KG1 (cell line): ENCODE measurements at places on chromosomes 3 and 15.

GRCh38 chr15:66720206-66721010 is 18.4 kb downstream of the SMAD6 start:
- DNase-seq: no peak

DNA sequence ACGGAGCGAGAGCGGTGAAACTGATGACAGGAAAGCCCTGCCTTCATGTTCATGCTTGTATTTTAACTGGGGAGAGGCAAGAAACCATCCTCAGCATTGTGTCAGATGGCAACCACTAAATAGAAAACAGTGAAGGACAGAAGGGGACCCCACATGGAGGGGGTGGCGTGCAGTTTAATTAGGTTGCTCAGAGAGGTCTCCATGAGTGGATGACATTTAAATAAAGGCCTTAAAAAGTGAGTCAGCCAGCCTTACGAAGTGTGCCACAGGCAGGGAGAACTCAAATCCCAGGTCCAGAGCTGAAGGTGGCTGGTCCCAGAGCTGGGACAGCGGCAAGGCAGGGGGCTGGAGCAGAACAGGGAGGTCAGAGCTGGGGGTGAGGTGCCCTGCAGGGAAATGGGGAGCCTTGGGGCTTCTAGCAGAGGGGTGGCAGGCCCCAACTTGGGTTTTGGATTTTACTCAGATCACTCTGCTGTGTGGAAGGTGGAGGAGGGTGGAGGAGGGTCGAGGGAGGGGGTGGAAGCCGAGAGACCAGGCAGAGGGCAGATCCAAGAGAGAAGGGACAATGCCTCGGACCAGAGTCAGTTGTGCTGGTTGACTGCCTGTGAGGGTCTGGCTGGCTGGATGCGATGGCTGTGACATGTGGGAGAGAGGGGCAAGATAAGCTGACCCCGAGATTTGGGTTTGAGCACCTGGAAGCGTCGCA is 73.7 kb downstream of the KLF13 start:
- DNase-seq: no peak

GRCh38 chr3:20394243-20394642 is 208.2 kb upstream of the SGO1 start:
- DNase-seq: no peak

GRCh38 chr15:96335411-96336024 is 5.0 kb downstream of the NR2F2 start:
- no peak for DNase-seq

GRCh38 chr3:187125319-187126031 is 13.8 kb downstream of the RPL39L start:
- no peak for DNase-seq

DNA sequence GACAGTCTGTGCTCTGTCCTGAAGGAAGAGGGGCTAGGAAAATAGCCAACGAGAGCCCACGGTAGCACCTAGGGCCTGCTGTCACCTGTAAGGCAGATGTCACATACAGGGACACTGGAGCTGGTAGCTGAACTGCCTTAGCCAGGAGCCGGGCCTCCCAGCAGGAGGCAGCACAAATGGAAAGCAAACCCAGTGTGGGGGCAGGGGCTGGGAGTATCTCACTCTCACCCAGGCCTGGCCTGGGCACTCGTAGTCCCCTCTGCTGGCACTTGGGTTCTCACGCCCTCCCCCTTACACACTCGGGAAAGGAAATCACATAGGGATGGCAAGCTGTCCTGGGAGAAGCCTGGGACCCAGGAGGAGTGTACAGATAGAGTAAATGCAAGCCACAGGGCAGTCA is 173.1 kb upstream of the CHRNA7 start:
- no peak for DNase-seq

DNA sequence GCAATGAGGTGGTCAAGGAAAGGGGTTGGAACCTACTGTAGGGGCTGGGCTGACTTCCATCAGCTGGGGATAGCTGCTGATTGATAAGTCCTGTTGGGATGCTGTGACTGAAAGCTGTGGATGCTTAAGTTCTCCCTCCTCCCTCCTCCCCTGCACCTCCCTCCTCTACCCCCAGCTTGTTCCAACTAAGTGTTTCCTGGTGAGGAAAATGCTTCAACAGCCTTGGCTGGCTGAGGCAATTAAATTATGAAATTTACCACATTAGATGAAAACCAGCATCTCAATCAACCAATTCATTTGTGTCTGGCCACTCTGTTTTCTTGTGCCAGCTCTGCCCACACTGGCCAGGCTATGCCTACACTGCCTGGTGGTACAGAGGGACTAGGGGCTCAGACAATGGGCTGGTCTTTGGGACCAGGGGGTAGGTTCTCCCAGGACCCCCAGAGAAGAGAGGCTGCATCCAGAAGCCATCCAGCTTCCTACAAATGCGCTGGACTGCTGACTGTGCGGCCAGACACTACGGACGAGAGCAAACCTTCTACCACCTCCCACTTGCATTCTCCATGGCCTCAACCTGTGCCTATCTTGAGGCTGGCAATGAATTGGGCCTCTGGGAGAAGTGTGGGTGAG is 2.5 kb downstream of the KLHL25 start:
- no peak for DNase-seq

DNA sequence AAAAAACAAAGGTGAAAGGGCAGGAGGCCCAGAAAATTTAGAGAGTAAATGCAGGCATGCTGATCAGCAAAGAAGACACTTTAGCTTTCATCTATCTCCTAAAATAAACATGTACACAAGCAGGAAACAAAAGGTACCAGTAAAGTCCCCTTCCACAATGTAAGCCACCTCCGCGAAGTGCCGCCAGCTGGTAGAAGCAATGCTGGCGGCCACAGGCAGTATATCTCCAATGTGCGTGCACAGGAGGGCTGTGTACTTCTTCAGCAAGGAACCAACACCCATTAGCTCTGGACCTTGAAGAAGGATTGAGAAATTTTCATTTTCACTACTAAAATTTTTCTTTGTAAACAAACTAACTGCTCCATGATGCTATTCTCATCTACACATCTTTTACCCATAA is 75.4 kb downstream of the HERC2 start:
- no peak for DNase-seq

- no peak for DNase-seq
These were observed 151.9 kb downstream of the FAM43A start for GRCh38 chr3:194837457-194838127.
